NCI-H1417 treated with DMSO at 0.1 percent for 48 hours (cell line): ENCODE measurements at places on chromosomes 6 and 20.

DNA sequence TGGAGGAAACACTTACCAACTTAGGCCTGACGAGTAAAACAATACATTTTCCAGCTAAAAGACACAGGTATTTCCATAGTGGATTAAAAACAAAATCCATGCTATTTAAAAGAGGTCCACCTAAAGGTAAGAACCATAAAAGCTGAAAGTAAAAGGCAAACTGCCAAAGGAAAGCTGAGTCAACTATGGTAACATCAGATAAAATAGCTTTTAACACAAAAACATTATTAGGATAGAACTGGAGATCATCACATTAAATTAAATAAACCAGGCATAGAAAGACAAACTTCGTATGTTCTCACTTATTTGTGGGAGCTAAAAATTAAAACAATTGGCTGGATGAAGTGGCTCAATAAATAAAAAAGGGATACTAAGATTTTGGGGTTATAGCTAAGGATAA lies 166.8 kb upstream of the SLC22A16 start:
- no peak for DNase-seq

DNA sequence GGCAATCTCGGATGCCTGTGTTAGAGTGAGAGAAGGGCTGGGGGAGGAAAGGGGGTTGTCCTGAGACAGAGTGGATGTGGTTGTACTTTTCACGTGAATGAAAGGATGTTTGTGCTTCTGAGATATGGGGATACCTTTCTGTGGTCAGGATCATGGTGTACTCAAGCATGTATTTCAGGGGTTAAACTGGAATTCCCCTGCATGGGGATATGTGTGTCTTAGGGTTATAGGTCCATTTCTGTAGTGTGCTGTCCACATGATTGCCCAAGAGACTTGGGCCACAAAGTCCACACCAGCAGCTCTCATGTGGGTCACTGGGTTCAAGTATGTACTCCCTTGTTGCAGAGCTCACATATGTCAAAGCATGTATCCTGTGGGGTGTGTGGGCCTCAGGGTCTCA lies 10.5 kb downstream of the SYNGAP1 start:
- DNase-seq, result no peak

- DNase-seq, result no peak
Observed at GRCh38 chr20:53826090-53826489, 232.5 kb upstream of the ZNF217 start.

- no peak for DNase-seq
Observed at GRCh38 chr6:72389698-72390097, 232.2 kb upstream of the KCNQ5 start.

DNA sequence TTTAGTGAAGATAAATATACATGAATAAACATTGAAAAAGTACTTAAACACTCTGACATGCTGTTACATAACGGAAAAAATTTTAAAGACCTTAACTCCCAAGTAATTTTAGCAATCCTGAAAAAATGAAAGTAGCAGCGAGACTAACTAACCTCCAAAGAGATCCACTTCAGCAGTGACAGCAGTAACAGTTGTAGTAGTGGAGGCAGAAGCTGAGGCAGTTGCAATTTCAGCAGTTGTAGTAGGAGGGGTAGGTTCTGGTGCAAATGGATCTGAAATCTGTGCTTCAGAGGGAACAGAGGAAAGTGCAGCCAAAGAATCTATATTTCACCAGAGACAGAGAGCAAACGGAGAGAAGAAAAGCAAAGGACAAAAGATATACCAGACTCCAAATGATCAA lies 88.8 kb downstream of the PRSS35 start:
- DNase-seq, result no peak

DNA sequence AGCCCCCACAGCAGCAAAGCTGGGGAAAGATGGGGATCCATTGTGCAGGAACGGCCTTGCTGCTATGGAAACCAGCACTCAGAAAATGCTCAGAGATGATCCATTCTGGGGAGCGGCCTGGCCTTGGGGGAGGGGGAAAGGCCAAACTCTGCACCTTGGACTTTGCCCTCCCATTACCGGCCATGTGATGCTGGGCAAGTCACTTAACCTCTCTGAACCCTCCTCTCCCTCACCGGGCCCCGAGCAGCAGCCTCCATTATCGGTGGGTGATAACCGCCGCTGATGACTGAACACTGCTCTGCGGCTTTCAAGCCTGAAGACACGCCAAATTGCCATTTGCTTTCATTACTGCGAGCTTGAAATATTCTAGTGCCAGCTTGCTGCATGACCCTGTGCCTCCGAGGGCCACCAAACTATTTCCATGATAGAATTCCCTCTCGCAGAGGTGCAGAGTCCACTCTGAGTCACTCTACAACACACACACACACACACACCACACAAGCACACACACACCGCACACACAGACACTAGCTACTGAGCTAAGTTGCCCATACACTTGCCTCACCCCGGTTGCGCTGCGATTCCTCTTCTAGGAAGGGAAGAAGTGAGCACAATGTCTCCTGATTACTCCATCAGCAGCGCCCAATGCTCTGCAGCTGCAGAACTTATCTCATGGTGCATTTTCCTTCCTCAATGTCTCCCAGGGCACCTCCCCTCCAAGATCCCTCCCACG lies 20.6 kb upstream of the SIRPA start:
- no peak for DNase-seq

DNA sequence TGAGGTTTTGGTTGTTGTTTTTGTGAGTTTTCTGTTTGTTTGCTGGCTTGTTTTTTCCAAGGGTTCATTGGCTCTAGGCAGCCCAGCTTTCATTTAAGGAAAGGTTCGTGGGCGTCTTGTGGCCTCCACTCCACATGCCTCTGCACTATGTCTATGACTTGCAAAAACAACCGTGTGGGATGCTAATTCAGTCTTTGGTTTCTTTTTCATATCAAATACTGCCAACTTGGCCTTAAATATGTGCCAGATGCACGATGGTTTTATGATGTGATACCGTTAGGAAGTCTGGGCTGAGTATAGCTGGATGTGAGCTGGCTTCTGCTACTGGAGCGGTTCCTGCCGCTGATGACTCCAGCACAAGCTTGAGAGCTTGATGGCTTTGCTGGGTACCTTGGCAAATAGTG lies 96.3 kb downstream of the BMP2 start:
- DNase-seq, result no peak

DNA sequence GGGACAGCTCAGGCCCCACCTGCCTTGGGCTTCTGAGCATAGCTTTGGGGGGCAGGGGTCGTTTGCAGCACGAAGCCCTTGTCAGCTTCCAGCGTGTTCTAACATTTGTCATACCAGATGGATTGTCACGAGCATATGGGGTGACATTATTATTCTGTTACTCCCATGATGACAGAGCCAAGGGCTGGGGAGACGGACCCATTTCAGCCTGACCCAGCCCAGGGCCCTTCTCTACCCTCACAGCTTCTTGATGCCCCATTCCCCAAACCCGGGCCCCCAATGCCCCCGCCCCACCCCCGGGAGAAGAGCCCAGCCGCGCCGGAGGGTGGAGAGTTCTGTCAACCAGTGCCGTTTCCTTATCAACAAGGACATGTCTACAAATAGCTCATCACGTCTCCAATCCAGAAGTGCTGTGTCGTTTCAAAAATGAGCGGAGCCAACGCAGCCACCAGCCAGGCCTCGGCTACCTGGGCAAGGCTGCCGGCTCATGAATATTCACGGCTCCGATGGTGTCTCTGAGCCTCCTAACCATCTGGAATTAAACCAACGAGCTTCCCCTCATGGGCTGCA lies 9.6 kb upstream of the CHRNA4 start:
- DNase-seq, result no peak

GRCh38 chr6:4889701-4890100 lies 113.5 kb downstream of the CDYL start:
- no peak for DNase-seq

DNA sequence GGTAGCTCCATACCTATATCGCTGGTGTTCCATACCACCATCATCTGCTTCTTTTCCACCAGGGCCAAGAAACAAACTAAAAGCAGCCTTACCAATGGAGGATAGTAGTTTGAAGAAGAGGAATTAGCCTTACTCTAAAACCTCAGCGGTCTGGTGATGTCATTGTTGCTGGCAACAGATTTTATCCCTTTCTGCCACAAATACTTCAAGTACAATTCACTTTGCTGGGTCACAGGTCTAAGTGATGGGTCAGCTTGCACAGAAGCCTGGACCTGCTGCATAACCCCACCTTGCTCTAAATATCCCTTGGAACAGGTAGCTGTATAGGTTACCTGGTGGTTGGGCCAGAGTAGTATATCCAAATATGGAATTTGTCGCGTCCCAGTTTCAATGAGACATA lies 53.2 kb upstream of the THEMIS start:
- no peak for DNase-seq

DNA sequence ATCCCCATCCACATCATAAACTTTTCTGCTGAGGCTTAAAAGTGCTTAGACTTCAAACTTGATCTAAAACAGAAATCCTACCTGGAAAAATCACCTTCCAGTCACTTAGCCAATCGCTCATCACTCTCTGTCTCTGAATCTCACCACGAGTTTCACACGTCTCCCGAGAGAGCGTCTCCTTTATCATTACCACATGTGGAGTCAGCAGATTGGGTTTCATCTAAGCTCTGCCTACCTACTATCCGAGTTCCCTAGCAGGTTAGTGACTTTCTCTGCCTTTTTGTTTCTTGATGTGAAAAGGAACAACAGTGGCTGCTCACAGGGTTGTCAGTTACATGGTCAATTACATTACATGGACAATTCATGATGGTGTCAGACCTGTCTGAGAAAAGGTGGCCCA lies 286.2 kb downstream of the ESR1 start:
- DNase-seq, result no peak

DNA sequence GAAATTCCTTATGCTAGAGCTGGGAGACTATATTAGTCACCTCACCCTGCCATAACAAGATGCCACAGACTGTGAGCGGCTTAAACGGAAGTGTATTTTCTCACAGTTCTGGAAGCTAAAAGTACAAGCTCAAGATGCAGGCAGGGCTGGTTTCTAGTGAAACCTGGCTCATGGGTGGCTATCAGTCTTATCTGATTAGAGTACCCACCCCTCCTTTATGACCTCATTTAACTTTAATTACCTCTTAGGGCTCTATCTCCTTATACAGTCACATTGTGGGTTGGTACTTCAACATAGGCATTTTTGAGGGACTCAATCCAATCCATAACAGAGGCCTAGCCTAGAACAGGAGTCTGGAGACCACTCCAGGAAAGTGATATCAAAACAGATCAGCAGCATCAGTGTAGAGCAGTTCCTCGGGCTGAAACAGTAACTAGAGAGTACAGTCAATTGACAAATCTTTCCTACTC lies 2.3 kb upstream of the SNRNP48 start:
- DNase-seq, result no peak

DNA sequence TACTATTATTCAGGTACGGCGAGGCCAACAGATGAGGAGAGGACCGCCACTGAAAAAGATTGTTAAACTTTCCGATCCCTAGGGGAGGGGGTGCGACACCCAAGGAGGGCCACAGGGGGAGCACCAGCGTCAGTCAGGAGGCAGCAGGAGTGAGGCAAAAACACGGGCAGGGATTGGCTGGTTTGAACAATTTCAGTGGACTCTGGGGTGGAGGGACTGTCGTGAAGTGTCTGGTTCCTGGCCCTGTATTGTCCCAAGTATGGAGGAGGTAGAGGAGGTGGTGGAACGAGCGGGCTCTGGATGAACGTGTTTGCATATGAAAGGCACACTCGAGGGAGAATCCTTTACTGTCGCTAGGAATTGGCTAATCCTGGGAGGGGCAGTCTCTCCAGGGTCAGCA lies 32.5 kb upstream of the MCUR1 start:
- DNase-seq, result no peak

DNA sequence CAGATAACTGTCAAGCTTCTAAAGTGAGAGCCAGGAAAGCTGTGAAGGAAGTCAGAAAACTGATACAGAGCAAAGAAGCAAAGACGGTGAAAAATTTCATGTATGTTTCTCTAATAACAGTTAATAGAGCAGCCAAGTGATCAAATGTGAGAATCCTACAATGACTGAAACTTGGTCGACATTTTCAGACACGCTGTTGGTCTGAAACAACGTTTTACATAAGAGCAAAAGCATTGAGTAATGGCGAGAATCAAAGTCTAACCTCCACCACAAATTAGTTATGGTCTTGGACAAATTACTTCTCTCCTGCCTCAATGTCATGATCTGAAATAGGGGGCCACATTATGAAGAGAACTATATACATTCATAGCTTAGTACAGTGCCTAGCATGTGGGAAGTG lies 3.3 kb downstream of the MKKS start:
- no peak for DNase-seq

GRCh38 chr6:145809785-145810184 lies 4.8 kb downstream of the FBXO30 start:
- no peak for DNase-seq

GRCh38 chr6:107977283-107977682 lies 19.3 kb upstream of the SEC63 start:
- DNase-seq, result no peak

GRCh38 chr20:10501402-10501801 lies 66.3 kb downstream of the SLX4IP start:
- DNase-seq, result no peak

DNA sequence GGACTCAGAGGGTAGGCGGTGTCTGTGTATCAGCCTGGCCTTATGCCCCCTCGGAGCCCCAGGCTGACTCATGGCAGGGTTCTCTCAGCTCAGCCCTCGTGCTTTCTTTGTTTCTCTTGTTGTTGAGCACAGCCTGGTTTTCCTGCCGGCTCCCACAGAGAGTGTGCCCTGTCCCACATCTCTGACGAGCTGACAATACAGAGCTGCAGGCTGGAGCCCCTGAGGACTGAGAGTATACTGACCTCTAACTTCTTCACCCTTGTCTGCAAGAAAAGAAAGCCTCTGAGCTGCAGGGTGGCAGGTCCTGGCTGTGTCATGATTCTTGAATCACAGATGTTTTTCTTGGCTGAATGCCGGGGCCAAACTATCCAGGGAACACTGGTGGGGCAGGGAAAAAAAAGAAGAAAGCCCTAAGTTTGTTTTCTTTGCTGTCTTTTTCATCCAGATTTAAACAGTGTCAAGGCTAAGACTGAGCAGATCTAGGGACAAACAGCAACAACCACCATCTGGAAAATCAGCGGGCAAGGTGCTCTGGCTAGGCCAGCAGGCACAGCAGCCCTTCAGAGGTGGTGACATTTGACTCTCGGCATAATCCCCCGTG lies 63.3 kb upstream of the ZNF133 start:
- no peak for DNase-seq

DNA sequence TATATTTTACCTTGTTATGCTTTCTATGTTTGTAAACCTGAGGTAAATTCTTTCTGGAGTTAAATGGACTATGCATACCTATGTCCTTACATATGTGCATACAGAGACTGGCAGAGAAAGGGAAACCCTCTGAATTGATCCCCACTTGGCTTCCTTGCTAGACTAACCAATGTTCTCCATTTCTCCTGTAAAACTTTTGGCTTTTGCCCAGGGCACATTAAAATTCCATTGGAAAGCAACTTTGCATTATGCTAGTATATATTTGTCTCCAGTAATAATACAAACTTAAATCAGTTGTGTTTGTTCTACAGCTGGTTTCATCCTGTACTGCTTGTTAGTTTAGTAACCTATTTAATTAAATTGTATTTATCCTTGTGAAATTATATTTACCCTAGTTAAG lies 646.0 kb upstream of the MARCKS start:
- DNase-seq, result no peak

- no peak for DNase-seq
Observed at GRCh38 chr20:59837623-59838394, 95.6 kb downstream of the SYCP2 start.

GRCh38 chr20:36645998-36646397 lies at the start of gene SLA2:
Gene SLA2, minus strand, starts transcription at chr20:36646196. Its CDS starts 4,861 bp downstream, at chr20:36641335.
- no peak for DNase-seq
